ENCODE measurements at places on chromosomes 16 and 17.

GRCh38 chr16:84611041-84611440, 6.8 kb downstream of the COTL1 start:
- DNase-seq, result no peak

DNA sequence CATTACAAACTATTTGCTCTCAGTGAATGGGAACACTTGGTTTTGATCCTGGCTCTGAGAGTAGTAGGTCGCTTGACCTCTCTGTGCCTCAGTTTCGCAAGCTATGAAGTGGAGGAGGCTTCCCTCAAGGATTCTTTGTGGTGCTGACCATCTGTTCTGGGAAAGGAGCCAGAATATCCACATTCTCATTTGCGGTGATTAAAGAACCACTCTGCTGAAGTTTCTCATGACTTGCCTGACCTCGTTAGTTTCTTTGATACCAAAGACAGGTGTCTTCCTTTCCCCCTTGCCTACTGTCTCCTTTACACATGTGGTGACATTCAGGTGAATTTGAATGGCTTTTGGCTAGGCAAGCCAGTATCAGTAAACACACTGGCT, 116.0 kb downstream of the SNX29 start:
- no peak for DNase-seq

- DNase-seq, result no peak
Measured at GRCh38 chr17:57447990-57448758, 191.9 kb downstream of the MSI2 start.

DNA sequence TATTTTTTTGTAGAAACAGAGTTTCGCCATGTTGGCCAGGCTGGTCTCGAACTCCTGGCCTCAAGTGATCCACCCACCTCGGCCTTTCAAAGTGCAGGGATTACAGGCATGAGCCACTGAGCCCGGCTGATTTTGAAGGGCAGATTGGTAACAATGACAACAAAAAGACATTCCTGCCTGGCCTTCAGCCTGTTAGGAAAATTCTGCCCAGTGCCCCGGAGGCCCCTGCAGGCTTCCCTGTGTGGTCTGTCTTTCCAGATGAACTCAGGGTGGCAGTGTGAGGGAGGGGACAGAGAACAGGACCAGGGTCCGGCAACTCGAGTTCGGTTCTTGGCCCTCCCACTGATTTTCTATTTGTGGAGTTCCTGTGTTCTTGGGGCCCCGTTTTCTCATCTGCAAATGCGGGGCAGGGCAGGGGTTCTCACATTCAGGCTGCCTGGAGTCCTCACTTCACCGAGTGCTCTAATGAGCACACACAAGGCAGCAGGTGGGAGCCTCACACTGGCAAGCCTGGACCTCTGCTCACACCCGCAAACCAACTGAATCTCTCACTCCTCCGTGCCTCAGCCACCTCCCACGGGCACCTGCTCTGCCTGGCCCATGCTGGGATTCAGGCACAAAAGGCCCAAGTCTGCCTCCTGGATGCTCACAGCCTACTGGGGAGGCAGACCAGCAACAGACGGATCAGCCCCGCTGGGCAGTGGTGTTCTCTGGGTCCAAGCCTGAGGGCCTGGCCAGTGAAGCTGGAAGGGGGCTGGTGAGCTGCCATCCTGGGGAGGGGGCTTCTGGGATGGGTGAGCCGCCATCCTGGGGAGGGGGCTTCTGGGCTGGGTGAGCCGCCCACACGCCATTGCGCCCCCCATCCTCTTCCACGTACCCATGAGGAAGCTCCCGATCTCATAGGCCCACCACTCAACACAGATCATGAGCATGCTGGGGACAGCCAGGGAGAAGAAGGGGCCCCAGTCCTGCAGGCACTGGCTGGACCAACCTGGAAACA, 10.3 kb downstream of the SLC47A2 start:
- no peak for DNase-seq

GRCh38 chr17:43315369-43315768, 81.6 kb upstream of the RNU2-1 start:
- no peak for DNase-seq

- no peak for DNase-seq
Measured at GRCh38 chr17:9094193-9094592, 72.9 kb downstream of the NTN1 start.

GRCh38 chr16:30786115-30786935, 680 bp downstream of the ZNF629 start:
- DNase-seq, result peak; percentile 27

GRCh38 chr17:76968707-76969597, 100.7 kb downstream of the MGAT5B start:
- peak; percentile 68 for DNase-seq

DNA sequence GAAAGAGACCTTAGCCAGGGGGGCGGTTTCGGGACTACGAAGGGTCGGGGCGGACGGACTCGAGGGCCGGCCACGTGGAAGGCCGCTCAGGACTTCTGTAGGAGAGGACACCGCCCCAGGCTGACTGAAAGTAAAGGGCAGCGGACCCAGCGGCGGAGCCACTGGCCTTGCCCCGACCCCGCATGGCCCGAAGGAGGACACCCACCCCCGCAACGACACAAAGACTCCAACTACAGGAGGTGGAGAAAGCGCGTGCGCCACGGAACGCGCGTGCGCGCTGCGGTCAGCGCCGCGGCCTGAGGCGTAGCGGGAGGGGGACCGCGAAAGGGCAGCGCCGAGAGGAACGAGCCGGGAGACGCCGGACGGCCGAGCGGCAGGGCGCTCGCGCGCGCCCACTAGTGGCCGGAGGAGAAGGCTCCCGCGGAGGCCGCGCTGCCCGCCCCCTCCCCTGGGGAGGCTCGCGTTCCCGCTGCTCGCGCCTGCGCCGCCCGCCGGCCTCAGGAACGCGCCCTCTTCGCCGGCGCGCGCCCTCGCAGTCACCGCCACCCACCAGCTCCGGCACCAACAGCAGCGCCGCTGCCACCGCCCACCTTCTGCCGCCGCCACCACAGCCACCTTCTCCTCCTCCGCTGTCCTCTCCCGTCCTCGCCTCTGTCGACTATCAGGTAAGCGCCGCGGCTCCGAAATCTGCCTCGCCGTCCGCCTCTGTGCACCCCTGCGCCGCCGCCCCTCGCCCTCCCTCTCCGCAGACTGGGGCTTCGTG, at the start of gene MAPT:
Gene MAPT, plus strand, starts transcription at position 533 of the 763 bp plus-strand sequence. CDS start 67,784 bp downstream, outside the sequence.
- peak; percentile 87 for DNase-seq
